Smooth muscle cell of the pulmonary artery (primary cell): ENCODE measurements at places on chromosomes 1 and 21. TPM values are rescaled to one million over a fixed set of nuclear protein-coding genes. Genes with fewer than 3 reads are reported as not detected.

TSPAN2 gene
- total RNA-seq = 0.07 and 0.30 TPM in 2 replicates

SLC9A1 gene
- 18.7 and 30.3 TPM in 2 replicates for total RNA-seq

MRPL20 gene
- total RNA-seq = 66.3 and 70.6 TPM in 2 replicates

REN gene
- not detected in 2 replicates for total RNA-seq

SLC25A34 gene
- 0.73 and 1.3 TPM in 2 replicates for total RNA-seq

MAP3K21 gene
- 0.07 and 0.10 TPM in 2 replicates for total RNA-seq

RBM11 gene
- 0.26 TPM in 1 of 2 replicates, not detected in the other for total RNA-seq
